ENCODE measurements at places on chromosomes 7 and 10.

DNA sequence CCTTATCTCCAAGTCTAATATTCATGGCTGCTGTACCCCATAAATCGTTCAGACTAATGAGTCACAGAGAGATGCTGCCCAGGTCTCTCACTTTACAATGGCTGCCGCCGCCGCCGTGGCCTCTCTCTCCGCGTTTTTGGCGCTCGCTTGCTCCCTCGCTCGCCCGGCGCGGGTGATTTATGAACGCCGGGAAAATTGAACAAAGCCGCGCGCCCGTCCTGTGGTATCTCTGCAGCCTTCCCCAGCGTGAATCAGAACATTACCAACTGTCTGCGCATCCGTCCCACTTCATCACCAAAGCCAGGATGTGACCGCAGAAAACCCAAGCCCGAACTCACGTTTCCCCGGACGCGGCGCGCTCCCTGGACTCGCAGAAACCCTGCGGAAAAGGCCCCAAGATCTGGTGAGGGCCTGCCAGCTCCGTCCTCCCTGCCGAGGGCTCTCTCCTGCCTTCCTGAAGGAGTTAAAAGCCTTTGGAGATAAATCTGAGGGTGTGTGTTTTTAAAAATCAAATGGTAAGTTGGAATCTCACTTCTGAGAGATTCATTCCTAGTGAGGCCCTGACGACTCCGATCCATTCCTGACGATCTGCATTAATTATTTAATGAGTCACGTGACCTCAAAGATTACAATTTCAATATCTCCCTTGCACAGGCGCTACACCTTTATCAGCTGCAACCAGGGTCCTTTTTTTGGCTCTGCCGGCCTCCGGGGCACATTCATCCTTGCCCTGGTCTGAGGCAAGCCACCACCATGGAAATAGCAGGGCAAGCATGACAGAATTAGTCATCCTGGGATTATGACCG, 6.3 kb downstream of the HOXA4 start:
- DNase-seq: no peak

DNA sequence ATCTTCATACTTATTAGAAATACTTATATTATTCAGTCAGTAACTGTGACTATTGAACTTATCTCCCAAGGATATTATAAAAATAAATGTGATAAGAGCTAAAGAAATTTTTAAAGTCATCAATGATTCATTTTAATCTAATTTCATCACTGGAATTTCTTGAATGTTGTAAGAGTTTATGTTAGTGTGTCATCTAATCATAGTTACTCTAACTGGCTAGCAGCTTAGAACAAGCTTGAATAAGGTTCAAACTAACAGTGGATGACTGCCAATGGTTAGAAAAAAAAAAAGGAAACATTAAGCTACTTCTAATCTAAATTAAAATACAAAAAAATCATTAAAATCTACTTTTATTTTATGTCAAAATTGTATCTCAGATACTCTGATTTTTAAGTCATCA, 1066.3 kb downstream of the CNTNAP2 start:
- DNase-seq: no peak

GRCh38 chr10:123393170-123393569, 239.0 kb downstream of the BUB3 start:
- no peak for DNase-seq

GRCh38 chr10:11431216-11431555, 180.3 kb downstream of the USP6NL start:
- no peak for DNase-seq

DNA sequence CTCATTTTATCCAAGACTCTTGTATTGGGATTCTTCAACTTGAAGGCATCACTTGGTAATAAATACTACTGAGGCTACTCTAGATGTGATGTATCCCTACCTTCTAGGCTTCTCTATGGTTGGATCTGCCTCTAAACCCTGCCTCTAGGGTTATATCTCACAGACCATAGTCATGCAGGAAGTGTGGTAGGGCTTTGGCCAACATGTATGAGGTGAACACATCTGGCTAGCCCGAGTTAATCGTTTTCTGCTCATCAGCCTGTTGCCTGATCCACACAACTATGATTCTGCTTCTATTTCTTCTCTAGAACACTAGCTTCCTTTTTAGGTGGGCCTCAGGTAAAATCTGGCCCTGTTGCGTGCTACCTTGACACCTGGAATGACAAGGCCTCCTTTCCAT, 78.7 kb upstream of the NME8 start:
- DNase-seq: no peak

DNA sequence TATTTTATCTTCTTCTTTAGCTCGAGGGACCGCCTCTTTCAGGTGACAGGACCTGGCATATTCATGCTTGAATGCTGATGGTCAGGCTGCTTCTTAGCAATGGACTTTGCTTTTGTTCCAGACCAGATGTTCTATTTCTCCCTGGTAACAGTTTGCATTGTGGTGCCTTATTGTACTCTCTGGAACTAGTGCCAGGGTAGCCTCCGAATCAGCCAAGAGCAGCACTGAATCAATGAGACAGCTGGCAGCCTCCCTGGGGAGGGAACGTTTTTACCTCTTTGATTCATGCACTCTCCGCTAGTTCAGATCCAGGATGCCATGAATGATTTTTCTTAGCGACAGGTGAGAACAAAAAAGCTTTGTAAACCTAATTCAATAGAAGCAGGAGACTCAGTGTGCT, 54.1 kb upstream of the NXPH1 start:
- no peak for DNase-seq

- DNase-seq: no peak
Measured at GRCh38 chr10:88848499-88848898, 3.1 kb downstream of the ANKRD22 start.

- no peak for DNase-seq
Measured at GRCh38 chr10:36538953-36539586, 586.3 kb upstream of the ANKRD30A start.

- no peak for DNase-seq
Measured at GRCh38 chr7:136339464-136339863, 362.3 kb upstream of the MTPN start.

DNA sequence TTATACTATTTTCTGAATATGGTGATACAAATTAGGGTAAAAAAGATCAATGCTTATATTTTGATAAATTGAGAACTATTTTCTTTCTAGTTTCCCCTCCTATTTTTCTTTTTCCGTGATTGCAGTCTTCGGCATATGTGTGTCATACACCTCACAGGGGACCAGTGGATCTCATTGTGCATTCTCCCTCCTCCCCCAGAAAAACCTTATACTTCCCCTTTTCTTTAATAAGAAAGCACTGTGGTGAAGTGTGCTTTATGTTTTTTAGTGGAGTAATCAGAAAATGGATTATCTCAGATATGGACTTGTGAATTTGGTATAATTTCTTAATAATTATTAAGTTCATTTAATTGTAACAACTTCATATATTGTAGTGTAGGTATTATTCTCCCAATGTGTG, 72.8 kb downstream of the BICC1 start:
- no peak for DNase-seq

- DNase-seq: no peak
Measured at GRCh38 chr7:77549106-77549870, 12.2 kb downstream of the PTPN12 start.

- DNase-seq: no peak
Measured at GRCh38 chr10:531541-531940, 157.9 kb downstream of the DIP2C start.

- DNase-seq: no peak
Measured at GRCh38 chr7:34723866-34724490, 66.0 kb downstream of the NPSR1 start.

DNA sequence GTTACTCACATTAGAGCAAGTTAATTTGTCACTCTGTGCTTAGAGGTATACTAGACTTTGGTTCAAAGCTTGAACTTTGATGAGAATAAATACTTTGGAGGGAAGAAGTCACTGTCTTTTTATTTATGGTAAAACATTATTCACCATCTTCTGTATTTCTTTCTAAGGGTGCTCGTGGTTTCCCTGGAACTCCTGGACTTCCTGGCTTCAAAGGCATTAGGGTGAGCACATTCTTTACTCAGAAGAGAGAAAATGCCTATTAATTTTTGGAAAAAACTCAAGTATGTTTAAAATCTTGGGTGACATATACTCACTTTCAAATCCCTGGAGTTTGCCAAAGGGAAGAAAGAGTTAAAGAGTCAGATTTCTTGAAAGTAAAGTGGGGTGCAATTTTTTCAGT, 10.8 kb downstream of the COL1A2 start:
- DNase-seq: no peak

- no peak for DNase-seq
Measured at GRCh38 chr7:45102785-45103712, 8.4 kb downstream of the TBRG4 start.

DNA sequence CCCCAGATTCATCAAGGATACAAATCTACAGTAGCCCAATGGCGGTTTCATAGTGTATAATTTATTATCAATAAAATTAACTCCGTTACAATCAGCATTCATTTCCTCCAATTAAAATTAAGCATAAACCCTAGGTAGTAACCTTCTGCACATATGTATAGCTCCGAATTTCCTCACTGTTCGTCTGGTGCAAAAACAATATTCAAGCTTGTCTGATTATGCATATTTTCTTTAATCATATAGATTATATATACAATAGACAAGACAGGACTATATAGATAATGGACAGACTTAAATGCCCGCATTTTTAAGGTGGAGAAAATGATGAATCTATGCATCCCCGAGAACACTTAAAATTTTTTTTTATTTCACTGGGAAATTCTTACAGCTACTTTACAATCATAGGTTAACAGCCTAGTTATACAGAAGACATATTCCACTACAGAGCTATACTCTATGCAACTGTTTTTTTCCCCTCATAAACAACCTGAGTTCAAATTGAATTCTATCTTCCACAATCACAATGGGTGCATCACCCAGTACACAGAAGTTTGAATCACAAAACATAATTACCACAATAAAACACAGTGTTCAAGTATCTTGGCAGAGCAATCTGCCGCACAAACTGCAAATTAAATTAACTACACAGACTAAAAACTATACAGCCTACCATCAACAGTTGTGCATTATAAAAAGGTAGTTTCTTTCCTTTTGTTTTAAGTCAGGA, 2.6 kb downstream of the HOXA9 start:
- no peak for DNase-seq

- DNase-seq: no peak
Measured at GRCh38 chr7:88322151-88322550, 15.5 kb upstream of the STEAP4 start.

GRCh38 chr10:24496906-24497305, 226.8 kb downstream of the ARHGAP21 start:
- no peak for DNase-seq

- DNase-seq: no peak
Measured at GRCh38 chr7:104005197-104005596, 15.7 kb upstream of the RELN start.

DNA sequence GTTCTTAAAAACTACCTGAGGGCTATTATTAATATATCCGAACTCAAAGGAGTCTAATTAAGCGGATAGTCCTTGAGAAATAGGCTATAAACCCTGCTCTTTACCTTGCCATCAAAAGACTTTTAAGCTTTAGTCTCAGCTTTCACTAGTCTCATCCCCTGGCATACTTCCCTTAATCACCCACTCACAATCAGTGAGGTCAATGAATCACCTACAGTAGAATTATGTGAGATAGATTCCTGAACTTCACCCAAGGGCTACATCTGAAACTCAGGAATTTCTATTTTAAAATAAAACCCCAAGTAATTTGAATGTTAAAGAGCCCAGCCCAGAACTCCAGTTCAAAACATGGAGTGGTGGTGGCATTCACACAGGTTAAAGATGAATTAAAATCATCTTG, 108.7 kb downstream of the ETV1 start:
- no peak for DNase-seq

GRCh38 chr10:43237631-43238446, 29.0 kb downstream of the RASGEF1A start:
- no peak for DNase-seq

DNA sequence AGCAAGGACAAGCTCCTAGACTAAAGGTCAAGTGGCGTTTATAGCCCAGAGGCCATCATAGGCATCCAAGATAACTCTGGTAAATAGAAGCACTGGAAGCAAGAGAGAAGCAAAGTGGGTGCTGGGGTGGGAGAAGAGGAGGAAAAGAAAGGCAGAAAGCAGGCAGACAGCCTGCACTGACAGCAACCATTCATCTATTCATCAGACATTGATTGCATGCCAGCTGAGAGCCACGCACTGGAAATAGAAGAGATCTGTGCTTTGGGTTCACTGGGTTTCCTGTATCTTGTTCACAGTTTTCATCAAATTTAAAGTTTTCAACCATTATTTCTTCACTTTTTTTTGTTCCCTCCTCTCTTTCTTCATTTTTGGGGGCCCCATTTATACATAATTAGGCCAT, 4.7 kb upstream of the SLIT1 start:
- DNase-seq: no peak

GRCh38 chr7:37504801-37505200, 56.1 kb upstream of the ELMO1 start:
- no peak for DNase-seq

DNA sequence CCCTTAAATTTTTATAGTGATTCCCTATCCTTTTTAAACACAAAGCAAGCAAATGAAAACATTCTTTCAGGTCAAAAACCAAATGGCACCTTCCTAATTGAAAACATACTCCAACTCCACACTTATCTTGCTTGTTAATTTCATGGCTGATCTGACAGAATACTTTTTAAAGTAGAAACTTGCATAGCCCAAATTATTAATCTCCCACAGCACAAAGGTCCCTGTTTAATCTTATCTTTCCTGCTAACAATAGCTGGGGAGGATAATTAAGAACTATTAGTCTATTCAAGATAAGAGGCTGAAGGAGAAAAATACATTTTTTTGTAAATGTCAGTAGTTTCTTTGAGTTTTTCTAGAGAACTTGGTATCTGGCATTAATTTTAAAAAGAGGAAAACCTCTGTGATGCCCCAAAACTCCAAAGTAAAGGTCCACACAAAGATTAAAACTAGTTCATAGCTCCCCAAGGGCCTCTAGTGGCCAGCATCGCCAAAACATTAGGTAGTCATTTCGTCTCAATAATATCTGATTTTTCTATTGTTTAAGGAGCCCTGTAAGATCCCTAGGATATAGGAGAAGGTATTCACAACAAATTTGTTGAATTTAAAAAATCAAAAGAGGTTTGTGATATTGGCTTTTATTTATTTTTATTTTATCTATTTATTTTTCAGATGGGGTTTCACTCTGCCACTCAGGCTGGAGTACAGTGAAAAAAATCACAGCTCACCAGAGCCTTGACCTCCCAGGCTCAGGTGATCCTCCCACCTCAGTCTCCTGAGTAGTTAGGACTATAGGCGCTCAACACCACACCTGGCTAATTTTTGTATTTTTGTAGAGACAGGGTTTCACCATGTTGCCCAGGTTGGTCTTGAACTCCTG, 14.7 kb downstream of the CDNF start:
- DNase-seq: no peak

- DNase-seq: no peak
Measured at GRCh38 chr10:120184547-120185337, 272.3 kb upstream of the PLPP4 start.

GRCh38 chr10:2935647-2936386, 131.5 kb upstream of the PFKP start:
- no peak for DNase-seq

GRCh38 chr10:98469001-98469931, 22.5 kb upstream of the HPS1 start:
- no peak for DNase-seq

GRCh38 chr7:48728799-48729198, 195.5 kb upstream of the CDC14C start:
- DNase-seq: no peak
